ENCODE measurements at places on chromosomes 3 and 15. TPM values are rescaled to one million over a fixed set of nuclear protein-coding genes. Genes with fewer than 3 reads are reported as not detected.
A peak's percentile ranks its signal among the peaks of the same experiment; 100 is the strongest.

OSBPL10 gene
- total RNA-seq, result 1.4 TPM

ZWILCH gene
- 23.2 TPM for total RNA-seq

SCN5A gene
- 0.05 TPM for total RNA-seq

- H3K4me1 ChIP-seq, result peaks cover 46% of the 10 kb centered on the region
- no peak overlapping the region for H3K27ac ChIP-seq
These were observed 1.3 kb downstream of the SEMA7A start for GRCh38 chr15:74432271-74432967.

DNA sequence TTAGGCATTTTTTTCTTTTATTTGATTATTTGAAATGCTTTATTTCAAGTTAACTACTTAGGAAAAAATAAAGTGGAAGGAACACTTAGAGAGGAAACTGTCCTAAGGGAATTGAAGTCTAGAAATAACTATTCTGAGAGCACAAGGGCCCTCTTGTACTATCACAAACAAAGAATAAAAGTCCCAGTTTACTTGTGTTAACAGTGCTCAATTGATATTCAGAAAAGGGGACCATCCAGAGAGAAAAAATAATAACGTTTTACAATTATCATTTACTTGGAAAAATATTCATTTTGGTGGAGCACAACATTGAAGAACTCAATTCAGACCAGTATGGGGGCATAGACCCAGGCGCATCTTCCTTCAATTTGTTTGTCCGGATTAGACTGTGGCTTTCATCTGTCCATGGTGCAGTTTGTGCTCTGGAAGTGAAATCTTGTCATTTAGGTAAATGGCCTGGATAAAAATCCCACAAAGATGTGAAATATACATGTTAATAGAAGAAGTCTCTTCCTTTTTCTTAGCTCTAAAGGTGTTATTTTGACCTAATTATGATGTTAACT, 54.5 kb upstream of the SAMMSON start:
- no peak overlapping the region for H3K4me3 ChIP-seq
- no peaks in the 10 kb centered on the region for H3K27me3 ChIP-seq
- no peaks in the 10 kb centered on the region for H3K36me3 ChIP-seq
- no peak for DNase-seq
- H3K27ac ChIP-seq, result no peak overlapping the region

DNA sequence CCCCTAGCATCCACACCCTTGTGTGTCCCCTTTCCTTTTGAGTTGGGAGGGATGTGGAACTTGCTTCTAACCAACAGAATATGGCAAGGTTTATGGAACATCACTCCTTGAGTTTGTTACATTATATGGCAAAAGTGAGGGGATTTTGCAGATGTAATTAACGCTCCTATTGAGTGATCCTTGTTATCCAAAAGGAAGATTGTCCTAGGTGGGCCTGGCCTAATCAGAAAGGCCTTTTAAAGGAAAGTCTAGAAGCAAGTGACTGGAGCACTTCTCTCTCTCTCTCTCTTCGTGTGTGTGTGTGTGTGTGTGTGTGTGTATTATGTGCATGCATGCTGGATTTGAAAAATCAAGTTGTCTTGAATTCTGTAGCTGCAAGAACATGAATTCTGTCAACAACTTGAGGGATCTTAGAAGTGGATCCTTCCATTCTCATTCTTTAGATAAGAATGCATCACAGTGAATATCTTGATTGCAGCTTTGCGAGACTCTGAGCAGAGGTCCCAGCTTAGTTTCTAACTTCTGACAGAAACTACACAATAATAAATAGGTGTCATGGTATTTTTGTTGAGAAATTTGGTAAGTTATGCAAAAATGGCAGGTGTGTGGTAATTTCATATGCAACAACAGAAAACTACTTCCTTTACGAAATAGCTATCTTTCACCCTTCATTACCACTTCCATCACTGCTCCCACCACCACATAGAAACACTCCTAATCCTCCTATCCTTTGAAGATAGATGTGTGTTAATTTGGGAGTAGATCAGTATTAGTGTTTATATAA, 360.9 kb upstream of the CBLB start:
- no peak overlapping the region for H3K27ac ChIP-seq
- no peak overlapping the region for H3K4me3 ChIP-seq
- H3K27me3 ChIP-seq, result no peaks in the 10 kb centered on the region
- no peaks in the 10 kb centered on the region for H3K4me1 ChIP-seq
- H3K36me3 ChIP-seq, result no peaks in the 10 kb centered on the region
- DNase-seq, result no peak

DNA sequence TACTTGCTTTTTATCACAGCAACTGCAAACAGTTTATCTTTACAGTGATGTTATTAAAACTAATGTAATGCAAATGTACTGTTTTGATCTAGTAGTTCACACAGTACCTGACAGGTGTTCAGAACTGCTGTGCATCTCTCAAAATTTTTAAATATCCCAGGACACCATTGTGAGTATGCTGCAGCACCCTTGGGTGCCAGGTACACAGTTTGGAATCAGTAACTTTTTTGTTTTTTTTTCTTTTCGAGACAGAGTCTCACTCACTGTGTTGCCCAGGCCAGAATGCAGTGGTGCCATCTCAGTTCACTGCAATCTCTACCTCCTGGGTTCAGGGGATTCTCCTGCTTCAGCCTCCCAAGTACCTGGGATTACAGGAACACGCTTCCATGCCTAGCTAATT, 3.0 kb downstream of the KNL1 start:
- no peaks in the 10 kb centered on the region for H3K27me3 ChIP-seq
- no peaks in the 10 kb centered on the region for H3K36me3 ChIP-seq
- no peak for DNase-seq
- no peak overlapping the region for H3K4me3 ChIP-seq

- DNase-seq, result peak; percentile 17
- no peaks in the 10 kb centered on the region for H3K27me3 ChIP-seq
These were observed 21.4 kb upstream of the ZBED2 start for GRCh38 chr3:111616417-111617105.

DNA sequence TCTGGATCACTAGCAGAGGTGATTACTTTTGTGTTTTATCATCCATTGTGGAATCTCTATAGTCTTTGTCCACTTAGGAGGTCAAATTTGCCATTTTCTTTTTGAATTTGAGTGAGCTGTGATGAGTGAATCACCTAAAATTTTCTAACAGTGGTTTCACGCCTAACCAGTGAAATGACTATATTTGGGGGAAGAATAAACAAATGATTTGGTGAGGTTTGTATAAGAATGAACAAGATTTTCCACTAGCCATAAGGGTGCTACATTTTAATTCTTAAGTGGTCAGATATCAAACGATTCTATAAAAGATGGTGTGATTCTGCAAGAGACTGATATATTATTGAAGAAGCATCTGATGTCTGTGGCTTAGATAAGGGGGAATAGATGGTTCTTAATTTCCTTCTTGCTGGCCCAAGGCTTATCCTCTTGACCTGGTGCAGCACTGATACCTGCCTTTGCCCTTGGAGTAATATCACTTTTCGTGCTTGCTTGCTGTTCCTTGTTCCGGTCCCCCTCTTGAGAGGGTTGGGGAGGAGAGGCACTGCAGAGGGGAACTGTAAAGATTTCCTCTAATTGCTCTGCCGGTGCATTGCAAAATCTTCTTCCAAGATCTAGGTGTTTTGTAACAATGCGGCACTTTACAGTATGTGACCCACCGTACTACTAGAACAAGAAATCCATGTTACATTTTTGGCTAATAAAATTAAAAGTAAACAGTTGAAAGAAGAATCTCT, 14.5 kb downstream of the C3orf20 start:
- no peak for DNase-seq
- no peaks in the 10 kb centered on the region for H3K27me3 ChIP-seq
- no peak overlapping the region for H3K27ac ChIP-seq

DNA sequence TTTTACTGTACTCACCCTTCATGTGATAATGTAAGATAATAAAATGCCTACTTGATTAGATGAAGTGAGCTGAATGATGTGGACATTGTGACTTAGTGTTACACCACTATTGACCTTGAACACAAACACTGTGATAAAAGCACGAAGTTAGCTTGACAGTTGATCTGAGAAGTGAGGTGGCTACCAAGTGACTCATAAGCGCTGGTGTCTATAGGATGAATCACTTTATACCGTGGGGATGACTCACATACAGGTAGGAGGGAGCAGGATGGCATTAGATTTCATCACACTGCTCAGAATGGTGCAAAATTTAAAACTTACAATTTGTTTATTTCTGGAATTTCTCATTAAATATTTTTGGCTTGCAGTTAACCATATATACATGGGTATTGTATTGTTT, 174.7 kb upstream of the CNTN3 start:
- no peak overlapping the region for H3K4me3 ChIP-seq
- H3K27me3 ChIP-seq, result no peaks in the 10 kb centered on the region
- H3K4me1 ChIP-seq, result no peaks in the 10 kb centered on the region
- no peak for DNase-seq
- no peaks in the 10 kb centered on the region for H3K36me3 ChIP-seq

Data from thymus (tissue), 14 donors.